ENCODE measurements at places on chromosomes 12 and 14. TPM values are rescaled to one million over a fixed set of nuclear protein-coding genes. Genes with fewer than 3 reads are reported as not detected.

C1RL gene
- 95.9 TPM for total RNA-seq

GLIPR1 gene
- total RNA-seq, result 0.22 TPM

PYGL gene
- total RNA-seq, result 15.3 TPM

- DNase-seq, result no peak
Measured at GRCh38 chr12:91461061-91461460, 278.4 kb upstream of the DCN start.

GRCh38 chr12:26245175-26245942, 50.0 kb downstream of the SSPN start:
- no peak for DNase-seq

DNA sequence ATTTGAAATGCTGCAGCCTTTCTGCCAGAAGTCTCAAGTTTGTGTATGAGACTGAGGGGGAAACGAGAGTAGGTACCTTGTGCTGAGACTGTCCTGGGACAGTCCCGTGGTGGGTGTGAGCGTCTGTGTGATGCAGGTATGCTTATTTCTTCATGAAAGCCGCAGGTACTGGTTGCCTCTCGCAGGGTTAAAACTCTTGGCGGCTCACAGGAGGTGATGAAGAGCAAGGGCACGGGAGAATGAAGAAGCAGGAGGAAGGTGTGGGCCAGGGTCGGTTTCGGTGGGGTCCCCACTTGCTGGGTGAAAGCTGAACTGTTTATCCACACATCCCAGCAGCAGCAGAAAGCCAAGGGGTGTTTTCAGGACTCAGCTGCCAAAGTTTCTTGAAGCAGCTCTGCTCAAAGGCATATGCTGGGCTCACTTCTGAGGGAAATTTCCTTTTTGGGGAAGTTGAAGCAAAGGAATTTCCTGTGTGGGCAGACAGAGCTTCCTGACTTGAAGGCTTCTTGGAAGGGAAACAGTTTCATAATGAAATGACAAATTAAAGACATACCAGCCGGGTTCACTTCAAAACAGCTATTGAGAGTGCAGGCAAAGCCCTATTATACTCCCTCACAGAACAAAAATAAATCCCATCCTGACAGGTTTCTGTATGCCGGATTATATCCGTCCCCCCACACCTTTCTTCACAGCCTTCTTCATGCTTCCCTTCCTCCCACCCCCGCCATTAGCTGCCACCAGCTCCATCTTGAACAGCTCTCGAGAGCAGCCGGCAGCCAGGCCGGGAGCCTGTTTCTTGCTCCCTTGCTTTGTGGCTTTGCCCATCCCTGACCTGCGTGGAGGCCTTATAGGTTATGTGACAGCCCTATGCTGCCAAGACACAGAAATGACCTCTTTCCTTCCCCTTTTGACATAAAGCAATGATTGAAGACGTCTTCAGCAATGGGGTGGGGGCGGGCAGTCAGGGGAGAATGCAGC, 116.6 kb downstream of the ETV6 start:
- DNase-seq, result no peak

DNA sequence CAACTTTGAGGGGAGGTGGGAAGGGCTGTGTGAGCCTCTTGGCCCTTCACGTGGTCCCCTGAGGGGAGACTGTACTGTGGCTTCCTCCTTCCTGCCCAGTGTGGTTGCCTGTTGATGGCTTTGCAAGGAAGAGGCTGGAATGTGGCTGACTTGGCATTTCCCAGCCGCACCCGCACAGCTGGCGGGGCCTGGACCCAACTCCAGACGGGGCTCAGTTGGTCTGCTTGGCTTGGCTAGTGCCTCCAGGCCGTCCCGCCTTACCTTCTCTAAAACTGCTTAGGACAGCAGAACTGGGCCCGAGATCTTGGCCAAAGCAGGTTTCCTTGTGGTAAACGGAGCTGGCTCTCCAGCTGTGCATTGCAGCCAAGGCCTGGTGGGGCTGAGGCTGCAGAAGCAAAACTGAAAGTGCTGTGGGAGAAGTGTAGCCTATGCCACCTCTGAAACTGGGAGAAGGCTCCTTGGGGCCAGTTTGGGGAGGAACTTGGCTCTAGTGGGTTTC, 139.5 kb downstream of the SMOC1 start:
- no peak for DNase-seq

GRCh38 chr14:50230701-50231474, 490 bp downstream of the SOS2 start:
- peak; percentile 32 for DNase-seq

DNA sequence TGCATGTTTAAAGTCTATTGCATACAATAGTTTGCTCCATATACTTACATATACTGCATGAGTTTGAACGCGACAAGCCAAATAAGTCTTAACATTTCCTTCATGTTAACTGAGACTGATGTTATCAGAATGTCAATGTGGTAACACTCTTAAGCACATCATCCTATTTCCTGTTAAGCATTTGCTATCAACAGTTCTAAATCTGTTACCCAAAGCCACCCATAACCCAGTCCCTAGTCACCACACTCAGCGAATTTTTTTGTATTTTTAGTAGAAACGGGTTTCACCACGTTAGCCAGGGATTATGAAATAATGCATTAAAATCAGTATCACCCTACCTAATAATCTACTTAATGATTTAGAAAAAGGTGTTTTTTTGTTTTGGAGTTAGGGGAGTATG, 39.4 kb downstream of the HNRNPC start:
- no peak for DNase-seq

DNA sequence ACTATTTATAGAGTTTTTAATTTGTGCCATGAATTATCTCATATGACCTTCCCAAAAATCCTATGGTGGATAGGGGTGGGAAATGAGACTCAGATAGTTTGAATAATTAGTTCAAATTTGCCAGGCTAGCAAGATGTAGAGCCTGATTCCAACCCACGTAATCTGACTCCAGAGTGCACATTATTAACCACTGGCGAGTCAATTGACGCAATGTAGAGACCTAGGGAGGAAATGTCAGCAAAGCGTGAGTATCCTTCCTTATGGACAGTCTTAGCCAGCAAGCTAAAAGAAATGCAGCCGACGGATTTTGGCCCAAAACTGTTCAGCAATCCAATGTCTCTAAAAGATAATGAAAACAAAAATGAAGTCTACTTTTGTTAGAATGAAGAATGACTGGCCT, 193.3 kb upstream of the KRR1 start:
- no peak for DNase-seq
